ENCODE measurements at places on chromosomes 2 and 18.

DNA sequence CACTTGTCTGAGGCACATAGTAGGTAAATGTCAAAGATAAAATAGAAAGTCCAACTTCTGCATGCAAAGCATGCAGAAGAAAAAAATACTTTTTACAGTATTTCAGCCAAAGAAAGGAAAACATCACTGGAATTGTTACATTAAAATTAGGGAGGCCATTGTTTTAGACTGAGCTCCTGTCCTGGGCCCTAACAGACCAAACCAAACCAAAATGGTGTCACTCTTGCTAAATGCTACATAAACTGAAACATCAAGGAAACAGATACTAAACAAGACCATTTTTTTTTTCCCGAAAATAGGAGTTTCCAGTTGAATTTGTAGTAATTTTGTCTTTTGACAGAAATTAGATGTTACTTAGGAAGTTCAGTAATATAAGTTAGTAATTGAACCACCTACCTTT, 508.8 kb downstream of the DSC3 start:
- DNase-seq: no peak

- no peak for DNase-seq
Measured at GRCh38 chr18:73296686-73297085, 428.9 kb upstream of the NETO1 start.

- no peak for DNase-seq
Measured at GRCh38 chr18:75114231-75114764, 94.6 kb downstream of the PTGR3 start.

DNA sequence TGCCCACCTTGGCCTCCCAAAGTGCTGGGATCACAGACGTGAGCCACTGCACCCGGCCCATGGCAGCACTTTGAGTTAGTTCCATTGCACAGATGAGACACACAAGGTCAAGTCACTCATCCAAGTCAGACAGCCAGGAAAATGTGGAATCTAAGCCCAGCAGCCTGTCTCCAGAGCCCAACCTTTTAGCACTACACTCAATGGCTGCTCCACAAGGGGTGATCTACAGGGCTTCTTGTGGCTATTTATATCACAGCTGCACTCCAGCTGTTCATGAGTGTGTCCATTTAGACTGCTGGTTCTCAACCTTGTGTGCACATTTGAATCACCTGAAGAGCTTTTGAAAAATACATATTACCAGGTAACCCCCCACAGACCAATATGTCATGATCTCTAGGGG, 72.9 kb upstream of the RPL31 start:
- DNase-seq: no peak

- peak; percentile 88 for DNase-seq
Measured at GRCh38 chr2:71880846-71881610, 266.6 kb downstream of the CYP26B1 start.

GRCh38 chr2:195596840-195597239, 60.2 kb upstream of the SLC39A10 start:
- no peak for DNase-seq

DNA sequence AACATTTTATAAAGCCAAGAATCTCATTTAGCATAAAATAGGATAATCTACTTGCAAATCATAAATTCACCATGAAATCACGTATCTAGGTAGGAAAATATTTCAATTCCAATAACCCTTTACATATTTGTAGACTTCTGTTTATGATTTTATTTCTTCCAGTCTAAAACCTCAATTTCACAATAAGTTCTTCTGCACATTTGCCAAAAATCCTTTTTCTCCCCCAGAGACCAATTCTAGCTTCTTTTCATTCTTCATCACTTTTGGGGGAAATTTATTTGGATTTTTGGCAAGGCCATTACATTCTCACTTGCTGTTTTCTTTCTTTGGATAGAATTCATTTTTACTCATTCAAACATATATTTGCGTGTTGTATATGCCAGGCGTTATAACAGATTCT, 86.8 kb downstream of the SPRED2 start:
- no peak for DNase-seq

DNA sequence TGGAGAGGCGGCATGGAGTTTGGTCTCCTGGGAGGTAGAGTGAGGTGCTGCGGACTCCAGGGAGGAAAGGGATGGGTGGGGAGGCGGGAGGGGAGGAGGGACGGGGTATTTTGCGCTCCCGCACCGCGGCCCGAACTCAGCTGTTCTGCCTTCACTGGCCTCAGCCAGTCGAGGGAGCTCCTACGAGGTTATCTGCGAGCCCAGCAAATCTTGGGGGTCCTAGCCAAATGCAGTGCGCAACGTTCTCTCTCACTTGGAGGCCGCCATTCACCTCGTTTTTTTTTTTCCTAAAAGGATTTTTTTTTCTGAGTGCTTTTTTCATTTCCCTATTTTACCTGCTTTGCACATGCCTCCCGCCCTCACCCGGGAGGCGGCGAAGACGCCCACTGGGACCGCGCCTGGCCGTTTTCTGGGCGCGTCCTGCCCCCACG, 877 bp upstream of the BCL2L11 start:
- DNase-seq: no peak

- no peak for DNase-seq
Measured at GRCh38 chr2:107529146-107529545, 297.5 kb upstream of the RGPD4 start.

GRCh38 chr2:138177693-138178092, 213.4 kb downstream of the HNMT start:
- no peak for DNase-seq

GRCh38 chr18:13390196-13390595, 171.6 kb downstream of the LDLRAD4 start:
- no peak for DNase-seq

DNA sequence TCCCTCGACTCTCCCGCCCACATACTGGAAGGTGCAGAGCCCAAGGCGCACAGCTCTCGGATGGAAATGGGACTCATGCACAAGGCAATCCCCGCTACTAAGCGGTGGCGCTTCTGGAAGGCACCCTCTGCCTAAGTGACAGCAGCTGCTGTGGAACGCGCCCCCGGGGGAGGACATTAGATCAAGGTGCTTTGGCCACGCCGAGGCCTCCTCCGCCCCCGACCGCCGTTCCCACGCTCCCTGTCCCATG, 202 bp downstream of the MCEE start:
- no peak for DNase-seq

- no peak for DNase-seq
Measured at GRCh38 chr2:61566566-61566965, 28.4 kb upstream of the XPO1 start.

DNA sequence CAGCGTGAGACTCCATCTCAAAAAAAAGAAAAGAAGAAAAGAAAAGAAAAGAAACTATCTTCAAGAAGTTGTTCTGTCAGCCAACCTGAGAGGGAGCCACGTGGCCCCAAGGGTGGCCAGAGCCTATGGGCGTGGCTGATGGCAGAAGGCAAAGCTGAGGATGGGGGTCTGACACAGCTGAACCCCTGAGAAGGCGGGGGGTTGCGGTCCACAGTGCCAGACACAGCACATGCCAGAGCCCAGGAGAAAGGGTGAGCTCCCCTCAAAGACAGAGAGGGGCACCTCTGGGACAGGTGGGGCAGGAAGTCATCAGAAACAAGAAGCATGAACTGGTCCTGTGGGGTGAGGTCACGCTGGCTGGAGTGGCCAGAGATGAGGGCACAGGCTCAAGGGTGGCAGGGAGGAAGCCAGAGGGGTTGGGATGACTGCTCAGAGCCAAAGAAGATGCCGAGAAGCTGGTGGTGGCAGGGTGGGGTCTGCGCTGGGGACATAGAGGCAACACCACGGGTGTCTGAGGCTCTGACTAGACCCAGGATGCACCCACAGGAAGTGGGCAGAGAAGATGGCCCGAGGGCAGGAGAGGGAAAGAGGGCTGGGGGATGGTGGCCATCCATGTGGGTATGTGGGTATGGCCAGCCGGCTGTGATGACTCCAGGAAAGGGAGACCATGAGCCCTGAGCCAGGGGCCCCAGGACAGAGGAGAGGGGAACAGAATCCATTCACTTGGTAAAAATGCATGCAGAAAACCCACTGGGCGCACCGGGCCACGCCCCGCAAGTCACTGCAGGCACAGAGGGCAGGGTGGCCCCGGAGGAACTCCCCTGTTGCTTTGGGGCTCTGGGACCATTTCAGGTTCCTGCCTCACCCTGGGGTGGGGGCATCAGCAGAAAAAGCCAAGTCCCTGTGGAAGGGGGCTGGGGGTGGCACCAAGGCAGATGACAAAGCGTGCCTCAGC, 8.4 kb downstream of the KIF1A start:
- no peak for DNase-seq

- no peak for DNase-seq
Measured at GRCh38 chr2:55059793-55060192, 9.5 kb upstream of the RTN4 start.

GRCh38 chr2:217902379-217903141, 100.2 kb downstream of the TNS1 start:
- peak; percentile 60 for DNase-seq

- peak; percentile 47 for DNase-seq
Measured at GRCh38 chr2:109647636-109648035, 33.5 kb downstream of the SOWAHC start.

DNA sequence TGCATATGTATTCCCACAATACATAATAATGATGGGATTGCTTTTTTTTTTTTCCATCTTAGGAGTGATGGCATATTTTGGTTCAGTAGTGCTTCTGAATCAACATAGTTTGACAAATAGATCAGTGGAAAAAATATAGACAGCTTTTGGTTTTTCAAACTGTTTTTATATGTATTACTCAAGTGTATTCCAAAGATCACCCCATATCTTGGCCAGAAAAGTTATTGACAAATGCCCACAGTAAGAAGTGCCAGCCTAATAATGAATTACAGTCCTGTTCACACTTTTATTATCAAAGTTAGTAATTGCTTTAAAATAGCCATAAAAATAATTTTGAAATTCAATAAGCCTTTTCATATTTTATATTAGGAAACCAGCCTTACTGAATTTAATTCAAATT, 95.0 kb downstream of the TMEFF2 start:
- no peak for DNase-seq

DNA sequence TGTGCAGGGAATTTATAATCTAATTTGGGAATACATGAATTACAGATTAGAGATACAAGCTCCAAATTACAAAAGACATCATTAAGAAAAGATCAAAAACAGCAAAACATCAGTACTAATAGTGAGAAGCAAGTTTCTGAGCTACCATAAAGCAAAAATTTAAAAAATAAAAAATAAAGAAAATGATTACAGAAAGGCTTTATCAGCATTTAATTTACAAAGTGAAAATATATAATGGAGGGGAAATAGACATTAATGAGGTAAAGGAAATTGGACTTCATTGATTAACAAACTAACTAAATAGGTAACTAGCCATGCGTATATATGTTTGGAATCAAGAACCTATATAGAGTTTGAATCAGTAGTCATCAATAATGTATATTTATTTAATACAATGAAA, 712.9 kb upstream of the DDX18 start:
- DNase-seq: no peak

GRCh38 chr2:232447638-232448303, 8.2 kb upstream of the ALPI start:
- DNase-seq: no peak

- no peak for DNase-seq
Measured at GRCh38 chr2:85310330-85310729, 17.5 kb downstream of the TGOLN2 start.

GRCh38 chr2:157172866-157173578, 84.5 kb upstream of the GALNT5 start:
- DNase-seq: peak; percentile 83

- peak; percentile 43 for DNase-seq
Measured at GRCh38 chr2:171893196-171893823, 734 bp downstream of the SLC25A12 start.

DNA sequence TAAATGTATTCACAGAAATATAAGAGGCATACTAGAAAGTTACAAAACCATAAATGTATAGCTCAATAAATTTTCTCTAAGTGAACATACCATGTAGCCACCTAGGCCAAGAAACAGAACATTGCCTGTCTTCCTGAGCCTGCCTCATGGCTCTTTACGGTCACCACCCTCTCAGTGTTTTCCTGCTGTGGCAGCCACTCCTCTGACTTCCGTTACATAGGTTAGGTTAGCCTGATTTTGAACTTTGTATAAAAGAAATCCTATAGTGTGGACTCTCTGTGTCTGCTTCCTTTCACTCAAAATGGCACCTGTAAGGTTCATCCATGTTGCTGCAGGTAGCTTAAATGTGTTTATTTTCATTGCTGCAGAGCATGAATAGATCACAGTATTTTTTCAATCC, 11.6 kb upstream of the ST3GAL5 start:
- DNase-seq: no peak

GRCh38 chr2:120598416-120598815, 137.3 kb upstream of the GLI2 start:
- no peak for DNase-seq

DNA sequence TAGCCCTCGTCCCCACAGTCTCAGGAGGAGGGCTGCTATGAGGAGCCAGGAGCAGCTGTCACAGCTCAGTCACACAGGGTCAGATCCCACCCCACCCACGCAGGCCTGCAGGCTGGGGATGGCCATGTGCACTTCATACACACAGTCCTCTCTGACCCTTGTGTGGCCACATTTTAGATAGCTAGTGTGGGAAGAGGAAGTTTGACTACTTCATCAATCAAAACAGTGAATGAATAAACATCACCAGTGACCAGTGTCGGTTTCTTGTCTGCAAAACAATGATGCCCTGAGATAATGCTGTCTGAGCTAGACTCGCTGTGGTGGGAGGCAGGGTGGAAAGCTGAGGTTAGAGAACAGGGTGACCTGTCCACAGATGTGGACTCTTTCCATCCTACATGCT, 107.1 kb downstream of the PIEZO2 start:
- no peak for DNase-seq

DNA sequence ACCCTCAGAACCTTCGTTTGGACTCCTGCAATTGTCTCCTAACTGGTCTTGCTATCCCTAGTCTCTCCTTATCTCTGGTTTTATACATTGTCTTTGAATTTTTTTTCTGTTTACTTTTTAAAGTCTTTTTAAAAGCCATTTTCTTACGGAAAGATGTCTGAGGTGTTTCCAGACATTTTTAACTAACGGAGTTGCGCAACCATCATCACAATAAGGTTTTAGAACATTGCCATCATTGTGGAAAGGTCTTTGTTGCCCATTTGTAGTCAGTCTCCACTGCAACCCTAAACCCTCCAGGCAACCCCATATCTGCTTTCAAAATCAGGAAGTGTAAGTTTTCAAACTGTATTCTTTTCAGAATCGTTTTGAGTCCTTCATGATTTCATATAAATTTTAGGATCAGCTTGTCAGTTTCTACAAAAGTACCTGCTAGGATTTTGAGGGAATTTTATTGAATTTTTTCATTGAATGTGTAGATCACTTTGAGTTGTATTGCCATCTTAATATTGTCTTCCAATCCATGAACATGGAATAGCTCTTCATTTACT, 46.3 kb downstream of the ANKRD12 start:
- no peak for DNase-seq

GRCh38 chr2:31192851-31193392, 24.4 kb downstream of the CAPN14 start:
- no peak for DNase-seq

- DNase-seq: peak; percentile 77
Measured at GRCh38 chr2:101253013-101253702, 472 bp downstream of the CNOT11 start.

- DNase-seq: no peak
Measured at GRCh38 chr2:61677306-61677705, 139.2 kb upstream of the XPO1 start.

- peak; percentile 85 for DNase-seq
Measured at GRCh38 chr2:28274911-28275685, 117.6 kb upstream of the FOSL2 start.

- DNase-seq: no peak
Measured at GRCh38 chr18:28256166-28256565, 79.2 kb upstream of the CDH2 start.

- DNase-seq: no peak
Measured at GRCh38 chr2:9657731-9658130, 26.9 kb upstream of the YWHAQ start.
